ENCODE measurements at places on chromosomes 2 and 18. TPM values are rescaled to one million over a fixed set of nuclear protein-coding genes. Genes with fewer than 3 reads are reported as not detected.

- no peaks in the 10 kb centered on the region for H3K27me3 ChIP-seq
- H3K4me1 ChIP-seq, result peaks cover 73% of the 10 kb centered on the region
- no peaks in the 10 kb centered on the region for H3K36me3 ChIP-seq
Observed at GRCh38 chr2:127085317-127085681, 21.7 kb downstream of the BIN1 start.

DNA sequence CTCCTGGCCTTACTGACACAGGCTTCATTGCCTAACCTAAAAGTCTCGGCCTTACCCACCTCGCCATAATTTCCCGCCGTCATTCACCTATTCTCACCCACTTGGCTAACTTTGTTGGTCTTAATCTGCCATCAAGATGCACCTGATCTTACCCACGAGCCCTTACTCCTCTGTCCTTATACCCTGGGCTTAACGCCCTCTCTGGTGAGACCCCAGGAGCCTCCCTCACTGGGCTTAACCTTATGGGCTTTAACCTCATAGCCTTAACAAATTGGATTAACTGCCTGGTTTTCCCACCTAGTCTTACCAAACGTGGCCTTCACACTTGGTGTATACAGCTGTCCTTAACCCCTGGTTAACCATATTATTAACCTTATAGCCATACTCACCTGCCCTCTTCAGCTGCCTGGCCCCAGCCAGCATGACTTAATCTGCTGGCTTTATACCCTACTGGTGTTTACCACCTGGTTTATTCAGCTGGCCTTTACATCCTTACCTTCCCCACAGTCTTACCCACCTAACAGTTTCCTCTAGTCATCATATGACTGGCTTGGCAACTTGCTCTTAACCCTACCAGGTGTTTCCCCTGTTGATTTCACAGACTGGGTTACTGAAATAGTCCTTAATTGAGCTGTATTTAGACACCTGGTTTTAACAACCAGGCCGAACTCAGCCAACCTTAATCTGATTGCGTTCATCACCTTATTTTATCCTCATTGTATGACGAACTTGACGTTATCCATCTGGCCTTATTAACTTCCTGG is 132.0 kb upstream of the ZSWIM2 start:
- no peak for DNase-seq
- no peaks in the 10 kb centered on the region for H3K36me3 ChIP-seq
- H3K4me3 ChIP-seq, result no peak overlapping the region
- H3K27me3 ChIP-seq, result no peaks in the 10 kb centered on the region
- H3K27ac ChIP-seq, result no peak overlapping the region

- H3K27ac ChIP-seq, result peak overlapping the region; percentile 81
- H3K4me3 ChIP-seq, result no peak overlapping the region
- DNase-seq, result no peak
- peaks cover 33% of the 10 kb centered on the region for H3K4me1 ChIP-seq
- H3K27me3 ChIP-seq, result peaks cover 33% of the 10 kb centered on the region
Observed at GRCh38 chr2:98769114-98769476, 38.2 kb upstream of the MGAT4A start.

DNA sequence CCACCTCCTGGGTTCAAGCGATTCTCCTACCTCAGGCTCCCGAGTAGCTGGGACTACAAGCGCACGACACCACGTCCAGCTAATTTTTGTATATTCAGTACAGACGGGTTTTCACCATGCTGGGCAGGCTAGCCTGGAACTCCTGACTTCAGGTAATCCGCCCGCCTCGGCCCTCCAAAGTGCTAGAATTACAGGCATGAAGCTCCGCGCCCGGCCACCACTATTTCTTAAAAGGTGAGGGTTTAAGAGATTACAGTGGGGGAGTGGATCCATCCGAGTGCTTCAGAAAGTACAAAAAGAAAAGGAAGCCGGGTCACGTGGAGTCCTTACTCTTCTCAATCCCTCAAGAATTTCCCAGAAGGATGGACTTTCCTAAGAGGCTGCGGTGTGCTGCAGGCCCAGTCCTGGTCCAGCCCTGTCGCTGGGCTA is 146.9 kb downstream of the ANKRD44 start:
- no peak overlapping the region for H3K27ac ChIP-seq
- H3K4me1 ChIP-seq, result peaks cover 40% of the 10 kb centered on the region
- H3K4me3 ChIP-seq, result no peak overlapping the region
- H3K36me3 ChIP-seq, result no peaks in the 10 kb centered on the region
- no peak for DNase-seq

The OSBPL6 gene
- total RNA-seq, result 6.5 TPM
